ENCODE measurements at places on chromosomes 7 and 10.

DNA sequence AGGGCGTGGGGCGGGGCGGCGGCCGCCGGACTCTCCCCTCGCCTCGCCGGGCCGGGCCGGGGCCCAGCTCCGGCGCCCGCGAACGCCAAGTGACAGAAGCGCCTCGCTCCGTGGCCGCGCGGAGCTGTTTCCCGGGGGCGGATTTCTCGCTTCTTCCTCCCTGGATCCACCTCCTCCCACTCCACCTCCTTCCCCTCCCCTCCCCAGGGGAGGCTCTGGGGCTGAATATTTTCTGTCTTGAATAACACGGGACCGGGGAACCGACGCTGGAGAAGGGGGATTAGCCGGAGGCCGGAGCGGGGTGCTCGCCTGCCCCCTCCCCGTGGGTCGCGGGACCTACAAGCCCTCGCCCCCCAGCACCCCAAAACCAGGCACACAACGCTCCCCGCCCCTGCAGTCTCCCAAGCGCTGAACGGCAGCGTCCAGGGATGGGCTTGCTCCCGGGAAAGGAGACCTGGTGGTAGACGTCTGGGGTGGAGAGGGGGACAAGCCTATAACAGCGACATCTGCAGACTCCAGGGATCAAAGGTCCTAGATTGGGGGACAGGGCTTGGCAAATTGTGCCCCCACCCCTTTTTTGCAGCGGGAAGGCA is at the start of gene ARHGAP21:
ARHGAP21 (minus strand) TSS at position 100 of the 593 bp plus-strand sequence. CDS start 1,988 bp downstream, outside the sequence.
- no peak for DNase-seq

- DNase-seq: no peak
These were observed 580.1 kb downstream of the GRID1 start for GRCh38 chr10:85786401-85786899.

DNA sequence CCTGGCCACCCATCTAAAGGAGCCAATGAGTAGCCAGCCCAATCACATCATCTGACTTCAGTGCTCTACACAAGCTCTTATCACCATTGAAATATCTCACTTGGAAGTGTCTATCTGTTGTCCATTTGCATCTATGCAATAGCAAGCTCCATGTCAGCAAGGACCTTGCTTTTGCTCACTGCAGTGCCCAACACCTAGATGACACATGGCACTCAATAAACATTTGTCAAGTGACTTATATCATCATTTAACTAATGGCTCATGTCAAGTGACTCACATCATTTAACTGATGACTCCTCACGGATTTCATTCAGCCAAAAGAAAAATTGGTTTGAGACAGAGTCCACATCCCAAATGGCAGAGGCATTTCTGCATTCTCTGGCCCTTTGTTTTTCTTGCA is 92.9 kb upstream of the ADAM12 start:
- DNase-seq: no peak

GRCh38 chr10:43048301-43049051 is 28.4 kb upstream of the RET start:
- DNase-seq: no peak
